ENCODE measurements at places on chromosomes 7 and 10. TPM values are rescaled to one million over a fixed set of nuclear protein-coding genes. Genes with fewer than 3 reads are reported as not detected.
A peak's percentile ranks its signal among the peaks of the same experiment; 100 is the strongest.

Gene DNAH11
- polyA plus RNA-seq, result 0.40 TPM

DNA sequence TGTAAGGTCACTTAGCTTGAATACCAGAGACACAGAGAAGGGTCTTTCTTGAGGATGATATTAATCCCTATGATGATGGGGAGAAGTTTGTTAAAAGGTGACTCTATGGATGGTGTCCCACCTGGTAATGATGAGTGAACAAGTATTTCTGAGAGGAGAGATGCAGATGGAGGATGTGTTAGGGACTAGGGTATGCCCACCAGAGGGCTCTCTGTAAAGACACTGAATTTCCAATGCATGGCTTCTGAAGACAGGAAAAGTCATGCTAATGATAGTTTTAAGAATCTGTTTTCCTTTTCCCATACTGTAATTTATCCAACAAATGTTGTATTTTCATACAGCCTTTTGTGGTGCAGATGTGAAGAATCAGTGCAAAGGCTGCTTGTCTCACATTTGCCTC lies 1250.9 kb upstream of the CELF2 start:
- no peak for DNase-seq

DNA sequence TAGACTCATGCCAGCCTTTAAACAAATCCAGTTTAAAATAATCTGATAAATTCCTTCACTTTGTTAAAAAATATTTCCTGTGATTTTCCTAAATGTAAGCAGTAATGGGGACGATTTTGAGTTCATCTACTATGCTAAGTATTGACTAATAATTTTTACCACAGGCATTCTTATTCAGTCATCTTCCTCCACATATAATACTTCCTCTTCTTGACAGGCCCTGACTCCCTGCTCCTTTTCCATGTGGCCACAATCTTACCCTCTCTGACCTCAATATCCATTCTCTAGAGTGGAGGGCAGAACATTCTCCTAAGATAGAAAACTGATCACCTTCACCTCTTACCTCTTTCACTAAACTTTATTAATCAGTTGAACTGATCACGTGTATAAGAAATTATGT lies 7.8 kb downstream of the DNAJC2 start:
- DNase-seq, result no peak

Gene FFAR4
- polyA plus RNA-seq, result 0.51 TPM

Gene IFIT1B
- polyA plus RNA-seq, result 0.34 TPM

Gene EMX2
- not detected for polyA plus RNA-seq

DNA sequence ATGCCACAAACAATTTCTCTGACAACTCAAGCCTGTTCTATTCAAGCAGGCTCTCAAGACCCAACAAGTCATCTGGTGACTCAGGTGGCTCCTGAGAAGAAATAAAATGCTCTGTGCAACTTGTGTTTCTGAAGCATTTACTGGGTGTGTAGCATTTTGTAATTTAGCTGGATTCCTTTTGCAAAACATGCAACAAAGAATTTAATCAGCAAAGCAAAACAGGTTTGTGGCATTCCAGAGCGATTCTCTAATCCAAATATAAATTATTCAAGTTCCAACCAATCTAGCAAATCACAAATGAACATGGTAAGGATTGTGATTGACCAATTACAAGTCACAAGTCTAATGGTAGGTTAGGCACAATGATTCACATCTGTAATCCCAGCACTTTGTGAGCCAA lies 39.8 kb upstream of the C10orf67 start:
- no peak for DNase-seq

GRCh38 chr7:143172354-143172753 lies 10.9 kb upstream of the TAS2R39 start:
- DNase-seq, result no peak

Gene LRIT1
- not detected for polyA plus RNA-seq

DNA sequence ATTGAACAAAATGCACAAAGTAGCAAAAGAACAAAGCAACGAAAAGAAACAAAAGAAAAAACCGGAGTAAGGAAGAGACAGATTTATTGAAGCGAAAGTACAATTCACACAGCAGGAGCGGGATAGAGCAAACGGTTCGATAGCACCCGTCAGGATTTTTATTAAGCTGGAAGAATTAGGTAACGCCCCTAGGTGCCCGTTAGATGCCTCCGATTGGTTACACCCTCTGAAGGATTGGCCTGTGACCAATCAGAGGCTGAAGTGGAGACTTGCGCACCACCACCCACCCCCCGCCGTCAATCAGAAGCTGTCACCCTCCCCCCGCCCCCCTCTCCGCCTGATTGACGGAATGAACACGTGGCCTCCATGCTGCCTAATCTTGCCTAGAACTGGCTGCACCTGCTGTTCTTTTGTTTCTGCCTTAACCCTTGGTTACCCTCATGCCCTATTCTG lies 16.8 kb downstream of the OCM2 start:
- no peak for DNase-seq

- no peak for DNase-seq
These were observed 5.5 kb downstream of the GIMAP7 start for GRCh38 chr7:150520145-150520544.

DNA sequence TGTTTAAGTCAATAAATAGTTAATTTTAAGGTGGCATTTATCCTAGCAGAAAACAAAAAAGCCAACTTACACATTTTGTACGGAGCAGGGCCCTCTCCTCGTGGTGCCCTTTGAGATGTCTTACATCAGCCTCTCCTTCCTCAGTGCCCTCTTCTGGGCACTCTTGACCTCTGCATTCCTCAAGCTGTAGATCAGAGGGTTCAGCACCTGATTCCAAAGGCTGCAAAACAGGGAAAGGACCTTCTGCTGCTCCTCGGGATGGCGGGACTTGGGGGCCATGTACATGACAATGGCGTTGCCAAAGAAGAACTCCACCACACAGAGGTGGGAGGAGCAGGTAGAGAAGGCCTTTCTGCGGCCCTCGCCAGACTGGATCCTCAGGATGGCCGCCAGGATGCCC lies 4.6 kb upstream of the OR2A14 start:
- DNase-seq, result no peak

GRCh38 chr10:101687071-101687658 lies 7.8 kb downstream of the FBXW4 start:
- DNase-seq, result no peak

GRCh38 chr10:29734962-29735627 lies 100.3 kb upstream of the SVIL start:
- peak; percentile 31 for DNase-seq

DNA sequence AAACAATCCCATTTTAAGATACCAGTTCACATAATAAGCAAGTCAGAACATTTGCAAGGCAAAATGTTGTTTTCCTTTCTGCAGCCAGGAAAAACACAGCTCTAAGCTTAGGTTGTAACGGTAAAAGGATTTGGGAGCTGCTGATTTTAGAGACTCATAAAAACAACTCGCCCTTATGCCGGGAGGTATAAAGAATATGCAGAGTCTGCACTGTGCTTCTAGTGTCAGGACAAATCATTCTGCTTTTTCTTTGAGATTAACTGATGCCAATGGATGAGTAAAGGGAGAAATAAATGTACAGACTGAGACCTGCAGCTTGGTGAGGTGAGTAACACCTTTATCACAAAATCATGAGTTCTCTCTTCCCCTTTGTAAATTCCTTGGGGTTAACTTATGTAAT lies 2.0 kb upstream of the SFR1 start:
- no peak for DNase-seq

Gene TPST1
- 10.8 TPM for polyA plus RNA-seq

GRCh38 chr10:27285093-27285492 lies 44.5 kb upstream of the ACBD5 start:
- DNase-seq, result peak; percentile 9

DNA sequence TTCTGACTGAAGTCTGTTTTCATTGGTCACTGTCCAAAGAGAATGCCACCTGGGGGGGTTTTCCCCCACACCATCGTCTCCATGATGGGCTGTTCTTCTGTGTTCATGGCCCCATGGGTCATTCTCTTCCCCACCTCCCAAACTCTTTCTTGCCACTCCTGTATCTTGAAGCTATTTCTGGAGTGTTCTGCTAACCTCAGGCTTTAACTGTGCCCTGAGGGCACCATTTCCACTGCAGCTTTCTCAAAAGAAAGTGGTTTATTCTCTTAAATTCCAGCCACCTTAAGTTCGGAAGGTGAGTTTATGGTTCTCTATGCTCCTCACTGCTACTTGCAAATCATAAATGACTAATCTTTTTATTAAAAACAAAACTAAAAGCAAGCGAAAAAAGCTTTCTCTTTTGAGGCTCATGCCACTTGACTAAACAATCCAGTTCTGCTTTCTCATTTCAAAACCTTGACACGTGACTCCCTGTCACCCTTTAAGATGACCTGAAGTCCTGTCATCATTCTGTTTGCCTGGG lies 7.4 kb upstream of the APBB1IP start:
- no peak for DNase-seq

DNA sequence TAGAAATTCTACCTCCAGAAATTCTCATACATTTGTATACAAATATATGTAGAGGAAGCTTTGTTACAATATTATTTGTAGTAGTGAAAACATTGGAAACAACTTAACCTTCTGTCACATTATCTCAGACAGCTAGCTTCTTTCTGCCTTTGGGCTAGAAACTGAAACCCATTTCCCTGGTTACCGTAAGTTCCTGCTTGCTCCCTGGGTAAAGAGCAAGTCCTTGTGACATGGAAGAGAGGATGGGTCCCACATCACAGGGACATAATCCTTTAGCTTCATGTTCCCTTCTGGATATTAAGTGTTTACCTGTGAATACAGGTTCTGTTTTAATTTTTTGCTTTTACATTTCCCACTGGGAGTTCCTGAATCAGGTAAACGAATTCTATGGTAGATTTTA lies 41.8 kb downstream of the KLHDC10 start:
- DNase-seq, result peak; percentile 57

DNA sequence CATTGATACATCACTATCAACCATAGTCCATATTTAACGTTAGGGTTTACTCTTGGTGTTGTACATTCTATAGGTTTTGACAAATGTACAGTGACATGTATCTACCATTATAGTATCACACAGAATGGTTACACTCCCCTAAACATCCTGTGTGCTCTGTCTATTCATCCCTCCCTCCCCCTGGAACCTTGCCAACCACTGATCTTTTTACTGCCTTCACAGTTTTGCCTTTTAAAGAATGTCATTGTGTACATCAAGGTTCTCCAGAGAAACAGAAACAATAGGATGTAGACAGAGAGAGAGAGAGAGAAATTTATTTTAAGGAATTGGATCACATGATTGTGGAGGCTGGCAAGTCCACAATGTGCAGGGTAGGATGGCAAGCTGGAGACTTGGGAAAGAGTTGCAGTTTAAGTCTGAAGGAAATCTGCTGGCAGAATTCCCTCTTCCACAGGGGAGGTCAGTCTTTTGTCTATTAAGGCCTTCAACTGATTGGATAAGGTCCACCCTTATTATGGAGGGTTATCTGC lies 45.1 kb upstream of the CCNJ start:
- DNase-seq, result no peak

DNA sequence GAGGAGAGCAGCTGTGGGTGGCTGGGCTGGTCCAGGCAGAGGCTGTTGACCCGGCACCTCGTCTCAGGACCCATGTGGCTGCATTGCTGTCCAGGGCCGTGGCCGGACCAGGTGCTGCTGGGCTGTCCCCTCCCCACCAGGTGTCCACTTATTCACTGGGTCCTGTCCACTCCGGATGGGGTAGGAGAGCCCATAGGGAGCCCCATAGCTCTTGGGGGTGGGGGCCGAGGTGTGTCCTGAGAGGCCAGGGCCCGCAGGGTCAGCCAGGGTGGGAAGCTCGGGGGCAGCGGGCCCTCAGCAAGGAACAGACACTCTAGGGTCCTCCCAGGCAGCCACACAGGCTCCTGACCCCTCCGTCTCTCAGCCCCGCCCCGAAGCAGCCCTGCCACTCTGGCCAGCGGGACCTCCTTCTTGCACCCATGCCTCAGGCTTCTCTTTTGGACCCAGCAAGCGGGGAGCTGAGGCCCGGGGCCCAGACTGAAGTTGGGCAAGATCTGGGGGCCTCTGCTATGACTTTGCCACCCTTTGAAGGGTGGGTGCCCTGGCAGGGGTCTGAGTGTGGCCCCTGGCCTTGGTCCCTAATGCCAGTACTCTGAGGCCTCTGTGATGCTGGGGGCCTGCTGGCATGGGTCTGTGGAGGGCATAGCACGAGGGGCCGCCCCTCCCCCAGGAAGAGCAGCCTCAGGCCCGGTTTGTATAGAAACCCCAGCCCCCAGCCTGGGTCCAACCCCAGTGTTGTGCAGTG lies 86.4 kb downstream of the NKX6-2 start:
- no peak for DNase-seq

GRCh38 chr7:77940647-77941046 lies 142.1 kb downstream of the PHTF2 start:
- no peak for DNase-seq

- no peak for DNase-seq
These were observed 12.2 kb downstream of the PDZD8 start for GRCh38 chr10:117363028-117363427.

Gene CPVL
- 333 TPM for polyA plus RNA-seq

Gene CTAGE4
- polyA plus RNA-seq, result 18.7 TPM

Gene GSTO2
- polyA plus RNA-seq, result 35.7 TPM

Gene GIMAP5
- 9.0 TPM for polyA plus RNA-seq

GRCh38 chr7:21671859-21672258 lies 129.0 kb downstream of the DNAH11 start:
- no peak for DNase-seq

DNA sequence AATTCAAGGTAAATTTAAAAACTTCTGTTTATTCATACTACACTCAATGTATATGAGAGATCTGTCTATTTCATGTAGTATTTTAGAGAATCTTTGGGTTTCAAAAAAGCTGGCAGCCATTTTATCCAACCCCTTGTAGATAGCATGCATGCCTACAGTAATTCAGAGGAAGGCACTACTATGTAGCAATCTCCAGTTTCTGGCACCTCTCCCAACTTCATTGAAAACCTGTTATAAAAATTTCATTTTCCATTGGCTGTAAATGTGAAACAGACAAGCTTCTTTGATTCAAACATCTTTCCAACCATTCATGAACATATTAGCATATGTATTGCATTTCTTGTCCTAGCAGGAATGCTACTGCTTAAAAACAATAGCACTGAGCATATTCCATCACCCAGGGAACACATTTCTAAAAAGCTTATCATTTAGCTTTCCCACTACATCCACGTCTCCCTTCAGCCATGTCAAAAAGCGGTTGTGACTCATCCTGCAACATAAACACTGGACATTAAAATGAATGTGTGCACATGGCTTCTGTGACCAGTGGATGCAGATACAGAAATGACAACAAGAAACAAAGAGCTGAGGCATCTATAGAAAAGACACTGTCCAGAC lies 330.4 kb upstream of the AOAH start:
- DNase-seq, result no peak

Gene VPS37D
- polyA plus RNA-seq, result 4.5 TPM

DNA sequence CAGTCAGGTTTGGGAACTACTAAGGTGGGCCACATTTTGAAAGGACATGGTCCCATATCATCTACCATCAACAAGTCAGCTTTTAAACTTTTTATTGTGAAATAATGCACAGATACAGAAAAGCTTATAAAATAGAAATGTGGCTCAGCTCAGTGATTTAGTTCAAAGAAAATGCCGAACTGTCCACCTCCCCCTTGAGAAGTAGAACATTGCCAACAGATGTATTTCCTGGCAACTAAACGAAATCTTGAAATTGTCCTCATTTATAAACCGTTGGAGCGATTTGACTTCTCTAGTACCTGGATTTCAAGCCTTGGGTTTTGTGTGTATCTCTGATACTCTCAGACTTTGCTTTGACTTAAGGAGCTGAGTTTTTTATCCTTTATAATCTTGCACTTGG lies 32.7 kb upstream of the SMNDC1 start:
- DNase-seq, result no peak

Gene EPC1
- polyA plus RNA-seq, result 41.3 TPM
